ENCODE measurements at places on chromosomes 11 and 22. TPM values are rescaled to one million over a fixed set of nuclear protein-coding genes. Genes with fewer than 3 reads are reported as not detected.

GRCh38 chr22:19044381-19044780 lies 77.8 kb downstream of the DGCR2 start:
- peaks cover 41% of the 10 kb centered on the region for H3K36me3 ChIP-seq
- H3K27ac ChIP-seq, result no peak overlapping the region
- H3K27me3 ChIP-seq, result no peaks in the 10 kb centered on the region
- DNase-seq, result no peak

DEAF1 gene
- total RNA-seq, result 113 TPM

DNA sequence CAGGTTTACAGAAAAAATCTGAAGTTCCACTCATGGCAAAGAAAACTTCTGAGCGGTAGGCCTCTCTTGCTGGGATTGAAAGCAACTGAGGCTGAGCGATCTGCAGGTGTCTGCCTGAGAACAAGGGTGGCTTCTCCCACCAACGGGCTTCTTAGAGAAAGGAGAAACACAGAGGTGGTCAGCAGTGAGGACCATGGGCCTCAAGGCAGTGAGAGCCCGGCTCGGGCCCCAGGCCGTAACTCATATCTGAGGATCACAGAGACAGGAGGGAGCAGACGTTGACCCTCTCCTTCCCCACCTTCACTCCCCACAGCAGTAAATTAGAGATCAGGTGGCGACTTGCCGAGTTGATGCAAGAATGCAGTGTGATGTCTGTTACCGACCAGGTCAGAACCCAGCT lies 50.9 kb upstream of the RTL6 start:
- H3K4me1 ChIP-seq, result peaks cover 18% of the 10 kb centered on the region
- H3K27me3 ChIP-seq, result peaks cover 6% of the 10 kb centered on the region
- H3K27ac ChIP-seq, result no peak overlapping the region

GRCh38 chr22:36449596-36450175 lies 31.8 kb downstream of the TXN2 start:
- peaks cover 28% of the 10 kb centered on the region for H3K4me1 ChIP-seq
- DNase-seq, result no peak
- no peaks in the 10 kb centered on the region for H3K36me3 ChIP-seq
- H3K27ac ChIP-seq, result no peak overlapping the region

DNA sequence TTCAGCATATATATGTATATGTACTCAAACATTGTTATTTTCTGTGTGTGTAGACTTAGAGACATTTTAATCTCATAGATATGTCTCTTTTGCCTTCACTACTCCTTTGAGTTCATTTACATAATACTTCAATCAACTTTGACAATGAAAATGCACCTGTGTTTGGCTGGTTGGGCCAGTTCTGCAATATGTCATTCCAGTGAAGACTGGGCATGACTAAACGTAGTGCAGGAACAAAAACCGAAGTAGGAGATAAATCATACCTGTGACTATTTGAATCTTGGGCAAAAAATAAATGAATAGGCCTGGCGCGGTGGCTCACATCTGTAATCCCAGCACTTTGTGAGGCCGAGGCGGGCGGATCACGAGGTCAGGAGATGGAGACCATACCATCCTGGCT lies 640.0 kb upstream of the ANO3 start:
- H3K27ac ChIP-seq, result no peak overlapping the region
- no peaks in the 10 kb centered on the region for H3K27me3 ChIP-seq
- DNase-seq, result no peak
- no peaks in the 10 kb centered on the region for H3K36me3 ChIP-seq
- no peak overlapping the region for H3K4me3 ChIP-seq

DNA sequence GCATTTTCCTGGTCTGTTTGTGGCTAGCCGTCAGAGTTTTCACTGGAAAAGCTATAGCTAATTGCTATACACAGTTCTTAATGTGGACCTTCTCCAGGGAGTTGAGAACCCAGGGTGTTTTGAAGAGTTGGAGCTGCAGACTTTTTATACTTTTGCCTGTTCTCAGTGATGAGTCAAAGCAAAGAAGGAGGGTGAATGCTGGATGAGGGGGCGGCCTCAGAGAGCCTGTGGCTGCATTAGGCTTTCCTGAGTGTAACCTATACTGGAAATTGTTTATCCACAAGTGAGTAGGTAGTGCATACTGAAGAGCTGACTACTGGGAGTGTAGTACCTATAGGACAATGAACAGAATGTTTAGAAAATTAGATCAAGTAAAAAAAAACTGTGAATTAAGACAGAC lies 79.7 kb upstream of the HORMAD2 start:
- peaks cover 20% of the 10 kb centered on the region for H3K36me3 ChIP-seq
- no peak overlapping the region for H3K27ac ChIP-seq
- H3K27me3 ChIP-seq, result no peaks in the 10 kb centered on the region
- H3K4me3 ChIP-seq, result no peak overlapping the region
- DNase-seq, result no peak

GRCh38 chr11:120324932-120325810 lies at the start of gene TLCD5:
Gene TLCD5 (plus strand): TSS chr11:120325299. CDS start chr11:120327442, 2,143 bp downstream.
- no peaks in the 10 kb centered on the region for H3K27me3 ChIP-seq
- peaks cover 36% of the 10 kb centered on the region for H3K4me1 ChIP-seq
- peak; percentile 92 for DNase-seq
- peaks cover 4% of the 10 kb centered on the region for H3K36me3 ChIP-seq
- H3K4me3 ChIP-seq, result peak within 1 kb of the TSS; percentile 85
- peak within 1 kb of the TSS; percentile 89 for H3K27ac ChIP-seq

GRCh38 chr11:12269104-12269441 lies 108.3 kb upstream of the PARVA start:
- peak; percentile 91 for DNase-seq
- H3K27ac ChIP-seq, result peak overlapping the region; percentile 91
- no peak overlapping the region for H3K4me3 ChIP-seq
- no peaks in the 10 kb centered on the region for H3K27me3 ChIP-seq

GRCh38 chr11:115134926-115135325 lies 369.3 kb downstream of the CADM1 start:
- H3K4me1 ChIP-seq, result peaks cover 9% of the 10 kb centered on the region
- no peaks in the 10 kb centered on the region for H3K36me3 ChIP-seq
- H3K27me3 ChIP-seq, result peaks cover 14% of the 10 kb centered on the region

DNA sequence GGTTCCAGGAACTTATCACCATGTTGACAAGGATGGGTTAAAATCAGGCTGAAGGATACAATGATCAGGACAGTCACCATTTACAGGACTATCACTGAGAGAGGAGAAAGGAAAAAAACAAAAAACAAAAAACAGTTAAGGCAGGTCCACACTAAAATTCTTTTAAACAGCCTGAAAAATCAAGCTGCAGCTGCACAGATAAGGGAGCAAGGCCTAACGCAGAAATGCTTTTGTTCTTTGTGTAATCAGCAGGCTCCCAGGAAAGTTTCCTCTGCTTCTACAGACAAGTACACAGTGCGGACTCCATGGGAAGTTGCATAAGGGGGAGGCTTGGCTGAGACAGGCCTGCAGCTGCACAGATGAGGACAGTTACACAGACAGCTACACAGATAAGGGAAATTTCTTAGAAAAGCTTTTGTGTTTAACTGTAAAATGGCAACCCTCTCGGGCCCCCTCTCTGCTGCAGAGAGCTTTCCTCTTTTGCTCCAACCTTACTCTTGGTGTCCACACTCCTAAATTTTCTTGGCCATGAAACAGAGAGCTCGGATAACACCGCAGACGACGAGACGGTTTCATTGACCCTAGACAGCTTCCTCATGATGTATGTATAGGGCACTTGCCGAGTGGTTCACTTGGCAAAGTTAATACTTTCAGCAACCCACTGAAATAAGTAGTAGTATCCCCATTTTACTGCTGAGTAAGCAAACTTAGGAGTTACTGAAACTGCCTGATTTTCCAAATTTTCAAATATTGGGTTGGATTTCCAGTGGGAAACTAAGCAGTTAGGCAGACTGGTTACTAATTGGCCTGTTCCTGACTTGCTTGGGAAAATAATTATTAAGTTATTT lies 45.5 kb downstream of the PIWIL3 start:
- peaks cover 36% of the 10 kb centered on the region for H3K27me3 ChIP-seq
- no peaks in the 10 kb centered on the region for H3K36me3 ChIP-seq
- H3K4me1 ChIP-seq, result peaks cover 19% of the 10 kb centered on the region
- H3K4me3 ChIP-seq, result no peak overlapping the region

B4GALNT4 gene
- 61.0 TPM for total RNA-seq
